ENCODE measurements at places on chromosomes 2 and 18.

DNA sequence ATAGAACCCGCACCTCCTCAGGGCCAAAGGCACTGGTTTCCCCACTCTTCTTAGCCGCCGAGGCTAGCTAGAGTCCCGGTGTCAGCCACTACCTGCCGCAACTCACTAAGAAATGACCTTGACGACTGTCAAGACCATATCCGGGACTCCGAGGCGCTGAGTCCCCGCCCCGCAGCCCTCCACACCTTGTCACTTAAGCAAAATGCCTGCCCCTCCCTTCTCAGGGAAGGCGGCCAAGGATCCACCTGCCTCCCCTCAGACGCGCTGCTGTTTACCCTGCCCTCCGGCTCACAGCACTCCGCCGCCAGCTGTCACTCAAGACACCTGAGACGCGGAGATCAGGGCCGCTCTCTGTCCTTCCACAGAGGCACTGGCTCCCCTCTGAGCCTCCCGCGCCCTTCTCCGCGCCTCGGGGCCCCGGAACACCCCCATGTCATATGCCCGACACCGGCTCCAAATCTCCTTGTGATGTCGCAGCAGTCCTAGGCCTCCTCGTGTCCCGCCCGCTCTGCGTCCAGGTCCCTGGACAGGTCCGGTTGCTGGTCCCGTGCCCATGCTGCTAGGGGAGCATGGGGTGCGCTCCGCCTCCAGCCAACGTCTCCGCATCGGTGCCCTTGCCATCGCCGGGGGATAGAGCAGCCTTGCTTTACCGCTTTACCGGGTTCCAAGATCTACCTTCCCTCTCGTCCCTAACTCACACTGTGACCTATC lies 32.5 kb upstream of the REG3G start:
- DNase-seq, result no peak

GRCh38 chr18:37483221-37483971 lies 82.2 kb downstream of the CELF4 start:
- DNase-seq, result no peak

DNA sequence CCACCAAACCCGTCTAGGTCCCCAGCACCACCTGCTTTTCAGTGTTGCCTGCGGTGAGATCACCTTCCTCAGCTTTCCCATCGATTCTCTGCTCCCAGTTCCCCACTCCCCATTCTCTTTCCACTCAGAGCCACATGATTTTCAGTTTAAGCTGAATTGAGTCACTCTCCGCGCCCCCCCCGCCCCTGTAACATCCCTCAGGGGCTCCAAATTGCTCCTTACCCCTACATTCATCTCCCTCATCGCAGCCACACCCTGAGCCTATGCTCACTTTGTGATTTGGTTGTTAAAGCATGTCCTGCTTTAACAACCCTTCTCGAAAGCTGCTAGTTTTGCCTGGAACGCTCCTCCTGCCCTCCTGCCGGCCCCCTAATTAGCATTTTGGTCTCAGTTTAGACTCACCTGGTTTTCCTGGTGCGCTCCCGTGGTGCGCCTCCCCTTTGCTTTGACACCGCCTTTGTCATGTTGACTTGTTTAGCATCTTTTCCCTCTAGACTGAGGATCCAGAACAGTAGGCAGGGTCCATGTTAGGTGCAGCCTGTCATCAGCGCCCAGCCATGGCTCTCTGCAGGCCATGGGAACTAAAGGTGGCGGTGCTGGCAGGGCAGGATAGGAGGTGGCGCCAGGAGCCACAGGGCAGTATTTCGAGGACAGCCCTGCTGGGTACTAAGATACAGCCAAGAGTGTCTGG lies 60.8 kb downstream of the ST3GAL5 start:
- no peak for DNase-seq

GRCh38 chr2:148982282-148982681 lies 56.2 kb upstream of the LYPD6B start:
- no peak for DNase-seq

GRCh38 chr2:66303471-66303870 lies 131.5 kb upstream of the MEIS1 start:
- no peak for DNase-seq

- DNase-seq, result no peak
Observed at GRCh38 chr2:119136872-119137271, 21.7 kb downstream of the C1QL2 start.

DNA sequence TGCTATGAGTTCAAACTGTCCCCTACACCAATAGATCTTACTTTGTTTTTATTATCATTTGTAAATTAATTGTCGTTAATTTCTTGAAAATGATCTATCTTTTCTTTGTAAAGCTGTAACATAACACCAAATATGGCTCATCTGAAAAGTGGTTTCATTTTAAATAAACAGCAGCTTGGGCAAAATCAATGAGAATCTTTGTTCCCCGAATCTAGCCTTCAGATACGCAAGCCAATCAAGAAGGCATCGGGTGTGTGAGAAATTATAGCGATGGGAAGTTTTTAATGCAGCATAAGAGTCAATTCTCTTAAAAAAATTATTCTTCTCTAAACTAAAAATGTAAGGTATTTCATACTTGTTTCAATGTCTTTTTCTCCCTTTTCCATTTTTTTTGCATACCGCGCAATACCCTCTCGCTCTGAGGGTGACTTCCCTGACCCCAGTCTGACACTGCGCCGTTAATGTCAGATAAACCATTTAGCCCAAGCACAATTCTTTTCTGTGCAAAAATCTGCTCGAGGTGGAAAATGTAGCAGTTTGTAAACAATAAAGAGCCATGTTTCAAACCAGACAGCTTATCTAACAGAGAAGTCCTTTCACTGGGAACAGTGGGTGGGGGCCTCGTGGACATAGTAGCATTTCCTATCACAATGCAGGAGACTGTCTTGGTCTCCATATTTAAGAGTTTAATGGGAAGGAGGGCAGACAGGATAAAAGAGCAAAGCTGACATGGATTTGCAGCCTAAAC lies 129.4 kb downstream of the TCF4 start:
- no peak for DNase-seq

DNA sequence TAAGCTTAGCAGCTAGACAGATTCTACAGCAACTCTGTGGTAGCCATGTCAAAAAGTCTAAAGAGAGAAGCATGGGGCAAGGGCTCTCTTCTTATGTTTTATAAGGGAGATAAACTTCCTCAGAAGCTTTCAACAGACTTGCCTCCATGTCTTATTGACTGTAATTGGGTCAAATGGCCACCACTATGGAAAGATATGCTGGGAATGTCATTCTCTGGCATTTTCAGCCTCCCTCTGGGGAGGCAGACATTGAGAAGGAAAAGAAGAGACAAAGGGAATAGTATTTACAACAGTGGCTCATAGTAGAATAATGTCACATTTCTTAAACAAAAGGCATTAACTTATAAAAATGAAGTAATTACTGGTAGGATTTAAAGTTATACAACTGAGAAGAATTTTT lies 1964.5 kb upstream of the PIK3C3 start:
- DNase-seq, result no peak

- DNase-seq, result no peak
Observed at GRCh38 chr2:172047566-172048507, 37.5 kb upstream of the DLX1 start.

GRCh38 chr2:133497951-133498565 lies 70.2 kb downstream of the NCKAP5 start:
- DNase-seq, result no peak
